ENCODE measurements at places on chromosomes 13 and 19. TPM values are rescaled to one million over a fixed set of nuclear protein-coding genes. Genes with fewer than 3 reads are reported as not detected.

The DHX34 gene
- total RNA-seq = 18.0 TPM

The BABAM1 gene
- 79.2 TPM for total RNA-seq

The GAS6 gene
- 0.81 TPM for total RNA-seq

The KLK12 gene
- not detected for total RNA-seq

The PLIN5 gene
- 0.27 TPM for total RNA-seq

The FAM83E gene
- 3.2 TPM for total RNA-seq

The GARIN5A gene
- 1.1 TPM for total RNA-seq

The TMEM255B gene
- 0.54 TPM for total RNA-seq

Data from hematopoietic multipotent progenitor cell (in vitro differentiated cells).